ENCODE measurements at places on chromosomes 1 and 21. TPM values are rescaled to one million over a fixed set of nuclear protein-coding genes. Genes with fewer than 3 reads are reported as not detected.

The SLAMF8 gene
- 1.7 TPM for total RNA-seq

The HCN3 gene
- 10.3 TPM for total RNA-seq

The GPATCH2 gene
- total RNA-seq, result 13.2 TPM

The TP73 gene
- total RNA-seq, result 0.51 TPM

The MROH9 gene
- total RNA-seq, result not detected

The TNFRSF9 gene
- total RNA-seq, result 0.51 TPM

The SLAMF7 gene
- 12.7 TPM for total RNA-seq

The LCE1F gene
- not detected for total RNA-seq

The SELL gene
- total RNA-seq, result 0.92 TPM

The TCHH gene
- total RNA-seq, result not detected

The DDR2 gene
- total RNA-seq, result 203 TPM

The CYP4Z1 gene
- 0.55 TPM for total RNA-seq

The CELA2B gene
- total RNA-seq, result not detected

The CCDC17 gene
- 4.1 TPM for total RNA-seq

All from mucosa of descending colon (tissue), 3 donors.